Activated CD4-positive, alpha-beta T cell treated with anti-CD3 and anti-CD28 coated beads for 36 hours (primary cell): ENCODE measurements at places on chromosomes 5 and 9.

GRCh38 chr9:123562844-123563346, 206.9 kb downstream of the CRB2 start:
- peak; percentile 18 for DNase-seq

DNA sequence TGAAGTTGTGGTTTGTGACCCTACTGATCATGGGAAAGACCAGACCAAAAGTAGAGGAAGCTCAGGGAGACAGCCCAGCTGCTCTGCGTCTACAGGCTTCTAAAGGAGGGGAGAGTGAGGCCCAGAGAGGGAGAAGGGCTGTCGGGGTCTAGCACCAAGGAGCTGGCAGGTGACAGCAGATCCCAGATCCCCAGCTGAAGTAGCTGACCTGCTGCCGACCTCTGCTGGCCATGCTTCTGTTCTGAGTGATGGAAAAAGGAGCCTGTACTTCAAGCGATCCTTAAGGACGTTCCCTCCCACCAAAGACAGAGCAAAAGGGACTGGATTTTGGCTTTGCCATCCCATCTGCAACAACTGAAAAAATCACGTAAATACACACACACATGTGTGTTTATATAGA, 22.7 kb upstream of the QSOX2 start:
- DNase-seq = no peak

DNA sequence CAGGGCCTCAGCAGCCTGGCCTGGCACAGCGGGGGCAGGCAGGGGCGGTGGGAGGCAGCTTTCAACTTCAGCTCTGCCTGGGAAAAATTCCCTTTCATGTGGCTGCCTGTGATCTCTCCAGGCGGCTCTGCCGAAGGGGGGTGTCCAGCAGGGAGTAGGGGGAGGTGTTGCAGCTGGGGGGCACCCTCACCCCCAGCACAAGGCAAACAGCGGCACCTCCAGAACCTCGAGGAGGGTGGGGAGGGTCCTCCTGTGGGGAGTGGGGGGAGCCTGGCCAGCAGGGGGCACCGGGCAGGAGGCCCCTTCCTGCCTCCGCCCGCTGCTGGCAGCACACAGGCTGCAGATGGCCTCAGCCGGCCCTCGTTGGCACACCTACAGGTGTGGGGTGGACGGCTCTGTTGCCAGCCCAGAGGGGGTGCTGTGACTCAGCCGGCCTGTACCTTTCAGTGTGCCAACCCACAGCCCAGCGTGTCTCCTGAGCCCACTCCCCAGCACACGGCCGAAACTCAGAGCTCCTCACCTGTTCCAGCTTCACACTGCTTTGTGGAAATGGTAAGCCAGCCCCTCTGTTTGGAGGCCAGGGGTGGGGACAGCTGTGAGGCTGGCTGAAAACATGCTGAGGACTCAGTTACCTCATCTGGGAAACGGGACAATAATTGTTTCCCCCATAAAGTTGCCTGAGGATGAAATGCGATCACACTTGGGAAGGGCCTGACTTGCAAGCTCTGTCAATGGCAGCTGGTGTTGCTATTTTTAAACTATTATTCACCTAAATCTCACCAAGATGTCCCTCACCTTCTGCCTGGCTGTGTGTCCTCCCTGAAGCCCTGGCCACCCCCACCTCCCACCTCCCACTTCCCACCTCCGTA, 37.0 kb downstream of the CXXC5 start:
- DNase-seq = no peak

GRCh38 chr5:103272377-103272776, 13.8 kb downstream of the MACIR start:
- no peak for DNase-seq

GRCh38 chr5:118687661-118688621, 300.4 kb downstream of the DTWD2 start:
- no peak for DNase-seq

DNA sequence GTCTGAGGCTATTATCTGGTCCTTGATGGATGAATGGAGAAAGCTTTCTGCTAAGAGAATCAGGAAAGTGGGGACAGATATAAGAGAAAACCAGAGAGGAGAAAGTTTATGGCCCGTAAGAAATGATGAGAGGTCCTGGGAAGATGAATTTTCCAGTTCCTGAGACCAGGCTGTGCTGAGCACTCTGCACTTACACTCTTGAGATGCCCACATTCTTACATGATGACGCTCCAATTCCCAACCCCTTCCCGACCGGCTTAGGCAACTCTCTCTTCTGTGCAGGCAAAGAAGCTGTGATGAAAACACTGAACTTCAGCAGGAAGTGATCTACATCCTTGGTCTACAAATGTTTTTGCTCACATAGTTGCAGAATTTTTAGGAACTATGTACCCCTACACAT, 417.0 kb downstream of the ARHGEF28 start:
- no peak for DNase-seq

- DNase-seq = peak; percentile 6
Observed at GRCh38 chr9:101485924-101486692, 47.5 kb upstream of the RNF20 start.

- DNase-seq = no peak
Observed at GRCh38 chr5:36945687-36946086, 69.1 kb downstream of the NIPBL start.

- no peak for DNase-seq
Observed at GRCh38 chr9:80797101-80797829, 892.1 kb downstream of the TLE1 start.

DNA sequence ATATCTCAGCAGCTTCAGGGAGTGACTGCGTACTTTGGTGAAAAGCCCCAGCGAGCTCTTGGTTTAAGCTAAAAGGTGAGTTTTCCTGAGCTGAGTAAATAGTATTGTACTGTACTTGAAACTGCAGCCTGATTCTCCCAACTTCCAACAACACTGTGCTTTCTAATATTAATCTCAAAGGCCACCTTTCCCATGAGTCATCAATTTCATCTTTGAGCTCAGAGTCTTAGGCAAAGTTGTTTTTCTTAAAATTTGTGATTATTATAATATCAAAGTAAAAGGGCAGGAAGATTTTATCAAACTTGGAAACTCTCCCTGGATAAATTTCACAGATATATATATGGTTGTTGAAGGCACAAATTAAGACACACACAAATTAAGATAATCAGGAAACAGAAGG, 51.0 kb downstream of the TRPC7 start:
- DNase-seq = no peak

- DNase-seq = no peak
Observed at GRCh38 chr9:132163457-132163875, 1.6 kb downstream of the NTNG2 start.

GRCh38 chr5:54469622-54470021, 14.1 kb downstream of the HSPB3 start:
- DNase-seq = no peak

- DNase-seq = no peak
Observed at GRCh38 chr5:34495178-34495577, 160.9 kb upstream of the RAI14 start.

- no peak for DNase-seq
Observed at GRCh38 chr5:157280927-157281326, 15.0 kb downstream of the CYFIP2 start.

DNA sequence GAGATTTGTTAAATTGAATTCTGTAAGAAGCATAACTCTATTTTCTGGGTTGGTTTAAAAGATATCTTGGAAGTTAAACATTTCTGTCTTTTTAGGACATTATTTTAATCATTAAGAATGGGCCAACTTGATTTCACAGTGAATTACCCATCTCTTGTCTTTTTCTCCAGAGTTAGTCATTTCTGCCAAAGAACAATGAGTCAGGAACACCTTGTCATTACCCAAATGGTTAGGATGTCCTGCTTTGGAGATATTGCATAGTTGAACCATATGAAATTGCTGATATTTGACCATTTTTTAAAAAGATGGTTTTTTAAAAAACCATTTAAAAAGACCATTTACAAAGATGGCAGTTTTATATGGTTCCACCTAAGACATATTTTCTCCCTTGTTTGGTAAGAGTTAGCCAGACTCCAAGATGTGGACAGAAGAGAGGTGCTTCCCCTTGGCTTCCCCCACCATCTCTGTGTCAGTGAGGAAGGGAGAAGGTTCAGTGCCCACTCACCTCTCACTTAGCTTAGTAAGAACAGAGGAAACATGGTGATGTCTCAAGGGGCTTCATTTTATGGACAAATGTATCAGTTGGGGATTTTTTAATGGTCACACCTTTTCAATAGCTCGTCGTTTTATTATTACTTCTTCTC, 103.0 kb downstream of the PCSK1 start:
- DNase-seq = no peak

DNA sequence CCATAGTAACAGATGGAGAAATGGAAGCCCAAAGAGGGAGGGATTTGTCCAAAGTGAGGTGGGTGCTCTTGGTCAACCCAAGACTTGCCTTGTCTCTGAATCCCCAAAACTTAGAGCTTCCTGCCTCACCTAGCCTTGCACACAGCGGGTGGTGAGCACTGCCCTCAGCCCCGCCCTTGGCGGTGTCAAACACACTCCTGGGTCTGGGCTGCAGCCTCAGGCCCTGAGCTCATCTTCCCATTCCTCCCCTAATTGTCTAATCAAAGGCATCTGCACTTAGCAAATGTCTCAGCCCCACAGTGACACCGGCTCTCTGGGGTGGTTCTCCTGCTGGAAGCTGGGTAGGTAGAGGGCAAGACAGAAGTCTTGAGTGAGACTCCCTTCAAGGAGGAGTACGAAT, 20.9 kb downstream of the FABP6 start:
- no peak for DNase-seq

DNA sequence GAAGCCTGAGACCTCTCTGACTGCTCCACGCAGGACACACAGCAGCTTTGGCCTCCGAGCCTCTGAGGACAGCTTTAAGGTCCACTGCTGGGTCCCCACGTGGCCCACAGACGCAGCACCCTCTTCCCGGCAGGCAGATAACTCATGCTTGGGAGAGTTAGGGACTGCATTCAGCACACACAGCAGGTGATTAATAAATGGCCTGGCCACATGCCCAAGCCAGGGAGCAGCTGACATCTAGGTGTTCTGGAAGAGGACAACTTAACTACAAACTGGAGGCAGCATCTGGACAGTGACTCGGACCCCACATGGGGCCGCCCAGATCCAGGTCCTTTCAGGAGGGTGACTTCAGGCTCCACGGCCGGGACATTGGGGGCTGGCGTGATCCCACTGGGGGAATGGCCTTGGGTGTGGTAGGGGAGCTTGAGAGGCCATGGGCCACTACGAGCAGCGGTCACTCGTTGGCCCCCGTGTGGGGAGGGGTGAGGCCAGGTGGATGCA, 11.3 kb downstream of the NINJ1 start:
- DNase-seq = no peak

DNA sequence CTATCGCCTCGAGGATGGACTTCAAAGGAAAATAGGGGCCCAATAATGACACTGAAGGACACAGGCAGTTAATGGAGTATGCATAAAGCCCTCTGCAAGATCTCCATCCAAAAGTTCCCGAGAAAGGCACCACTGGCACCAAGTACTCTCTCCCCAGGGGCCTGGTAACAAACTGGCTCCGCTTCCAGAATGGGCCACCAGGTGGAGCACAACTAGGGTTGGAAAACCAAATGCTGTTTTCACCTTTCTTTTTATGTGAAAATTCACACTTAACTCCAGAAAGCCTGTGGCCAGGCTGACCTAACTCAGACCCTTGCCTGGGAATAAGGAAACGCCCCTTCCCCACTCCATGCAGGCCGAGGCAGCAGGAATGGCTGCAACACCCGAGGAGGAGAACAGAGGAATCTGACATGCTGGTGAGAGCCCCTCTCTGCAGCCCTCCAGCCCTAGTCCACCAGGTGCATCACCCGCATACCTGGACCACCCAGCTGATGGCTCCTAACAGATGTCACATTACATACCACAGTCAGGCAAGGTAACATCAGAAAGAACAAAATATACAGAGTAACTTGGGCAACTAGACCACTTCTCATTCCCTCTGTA, 42.8 kb downstream of the CAMSAP1 start:
- peak; percentile 84 for DNase-seq

DNA sequence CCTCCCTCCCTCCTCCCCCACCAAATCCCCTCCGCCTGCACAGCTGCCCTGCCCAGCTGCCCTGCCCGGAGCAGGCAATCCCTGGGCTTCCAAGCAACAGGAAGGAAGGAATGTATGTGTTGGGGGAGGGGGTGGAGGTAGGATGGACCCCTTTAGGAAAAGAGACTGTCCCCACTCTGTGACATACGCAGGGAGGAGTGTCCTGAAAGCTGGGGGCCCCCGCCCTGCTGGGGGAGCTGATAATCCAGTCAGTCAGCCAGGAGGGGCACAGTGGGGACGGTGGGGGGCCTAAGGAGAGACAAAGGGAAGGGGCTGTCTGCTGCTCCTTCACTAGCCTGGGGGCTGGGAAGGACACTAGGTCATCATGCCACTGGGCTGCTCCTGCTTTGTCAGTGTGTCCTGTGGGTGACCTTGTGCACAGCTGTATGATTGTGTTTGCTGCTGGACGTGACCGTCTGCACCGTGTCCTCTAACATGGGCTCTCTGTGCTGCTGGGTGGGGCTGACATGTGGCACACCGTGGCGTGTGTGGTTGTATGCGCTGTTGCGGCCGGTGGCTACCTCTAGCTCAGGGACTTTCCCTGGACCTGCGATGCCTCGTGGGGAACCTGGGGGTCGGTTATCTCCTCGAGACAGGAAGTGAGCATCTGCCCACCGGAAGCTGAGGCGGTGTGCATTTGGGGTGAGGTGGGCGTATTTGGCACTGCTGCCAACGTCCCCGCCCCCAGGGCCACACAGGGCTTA, 3.0 kb downstream of the N4BP3 start:
- peak; percentile 76 for DNase-seq

GRCh38 chr5:39779831-39780230, 355.1 kb upstream of the DAB2 start:
- DNase-seq = no peak

DNA sequence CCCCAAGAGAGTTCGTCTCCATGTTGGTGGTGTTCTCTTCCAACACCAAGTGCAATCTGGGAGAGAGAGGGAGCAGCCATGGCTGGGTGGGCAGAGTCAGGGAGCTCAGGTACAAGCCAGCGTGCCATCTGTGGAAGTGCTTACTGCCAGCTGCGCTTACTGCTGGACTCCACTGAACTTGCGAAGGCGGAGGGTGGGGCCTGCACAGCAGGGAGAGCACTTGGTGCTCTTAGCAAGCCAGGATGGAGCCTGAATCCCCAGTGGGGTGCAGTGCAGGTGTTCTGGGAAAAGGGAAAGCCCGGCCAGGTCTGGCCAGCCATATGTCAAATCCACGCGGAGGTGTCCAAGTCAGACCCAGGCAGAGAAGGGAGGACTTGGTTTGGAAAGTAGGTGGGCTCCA, 142.0 kb downstream of the FANCC start:
- no peak for DNase-seq

DNA sequence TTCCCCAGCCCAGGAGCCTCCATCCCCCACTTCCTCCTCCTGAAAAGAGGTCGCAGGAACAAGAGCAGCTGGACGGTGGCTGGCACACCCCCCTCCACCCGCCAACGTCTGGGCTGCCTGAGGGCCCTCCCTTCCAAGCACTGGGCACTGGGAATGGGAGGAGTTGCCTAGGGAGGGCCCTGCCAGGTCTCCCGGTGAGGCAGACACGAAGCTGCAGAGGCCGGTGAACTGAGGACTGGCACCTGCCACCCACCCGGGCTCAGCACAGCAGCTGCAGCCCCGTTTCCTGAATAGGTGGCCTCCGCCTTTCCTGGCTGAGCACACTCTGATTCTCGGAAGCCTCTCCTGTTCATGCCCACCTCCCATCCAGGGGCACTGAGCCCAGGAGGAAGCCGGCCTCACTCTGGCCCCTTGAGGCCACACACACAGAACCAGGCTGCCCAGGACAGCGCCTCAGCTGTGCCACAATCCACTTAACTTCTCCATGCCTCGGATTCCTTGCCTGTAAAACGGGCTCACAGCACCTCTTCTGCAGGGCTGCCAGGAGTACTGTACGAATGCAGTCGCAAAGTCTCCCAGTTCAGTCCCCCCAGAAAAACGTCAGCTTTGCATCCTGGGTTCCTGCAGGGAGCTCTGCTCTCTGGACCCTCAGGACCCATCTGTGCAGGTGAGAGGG, 1.3 kb downstream of the NPDC1 start:
- DNase-seq = no peak

- DNase-seq = no peak
Observed at GRCh38 chr5:109644829-109645228, 44.9 kb upstream of the MAN2A1 start.
